Activated T-cell treated with anti-CD3 and anti-CD28 coated beads, Interleukin-2, amount 50 U/mL, for 48 hours (primary cell): ENCODE measurements at places on chromosomes 13 and 19.
A peak's percentile ranks its signal among the peaks of the same experiment; 100 is the strongest.

GRCh38 chr19:35155441-35155840 lies 906 bp downstream of the FXYD5 start:
- DNase-seq = peak; percentile 67

DNA sequence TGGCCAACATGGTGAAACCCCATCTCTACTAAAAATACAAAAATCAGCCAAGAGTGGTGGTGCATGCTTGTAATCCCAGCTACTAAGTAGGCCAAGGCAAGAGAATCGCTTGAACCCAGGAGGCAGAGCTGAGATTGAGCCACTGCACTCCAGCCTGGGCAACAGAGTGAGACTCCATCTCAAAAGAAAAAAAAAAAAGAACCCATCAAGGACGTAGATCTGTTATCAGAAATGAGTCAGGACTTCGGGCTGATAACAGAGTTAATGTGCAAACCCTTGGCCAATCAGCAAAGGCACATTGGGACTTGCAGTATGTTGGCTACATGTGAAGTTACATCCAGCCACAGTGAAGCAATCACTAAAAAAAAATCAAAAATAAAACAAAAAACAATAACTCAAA lies 4.8 kb upstream of the LGALS7B start:
- DNase-seq = no peak

DNA sequence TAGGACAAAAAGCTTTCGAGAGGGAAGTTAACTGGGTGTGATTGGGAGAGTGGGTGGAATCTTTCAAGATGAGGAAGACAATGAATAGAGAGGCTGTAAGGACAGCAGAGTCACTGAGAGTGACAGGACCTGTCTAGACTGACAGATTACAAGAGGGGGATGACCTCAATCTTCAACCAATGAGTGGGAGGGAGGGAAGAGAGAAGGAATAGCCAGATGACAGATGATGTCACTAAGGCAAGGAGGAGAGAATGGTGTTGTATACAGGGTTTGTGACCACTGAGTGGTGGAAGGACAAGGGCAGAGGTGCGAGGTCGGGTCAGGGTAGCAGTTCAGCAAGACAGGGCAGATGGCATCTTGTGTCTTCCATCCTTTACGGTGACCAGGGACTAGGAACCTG lies 5.8 kb upstream of the ILF3 start:
- no peak for DNase-seq

DNA sequence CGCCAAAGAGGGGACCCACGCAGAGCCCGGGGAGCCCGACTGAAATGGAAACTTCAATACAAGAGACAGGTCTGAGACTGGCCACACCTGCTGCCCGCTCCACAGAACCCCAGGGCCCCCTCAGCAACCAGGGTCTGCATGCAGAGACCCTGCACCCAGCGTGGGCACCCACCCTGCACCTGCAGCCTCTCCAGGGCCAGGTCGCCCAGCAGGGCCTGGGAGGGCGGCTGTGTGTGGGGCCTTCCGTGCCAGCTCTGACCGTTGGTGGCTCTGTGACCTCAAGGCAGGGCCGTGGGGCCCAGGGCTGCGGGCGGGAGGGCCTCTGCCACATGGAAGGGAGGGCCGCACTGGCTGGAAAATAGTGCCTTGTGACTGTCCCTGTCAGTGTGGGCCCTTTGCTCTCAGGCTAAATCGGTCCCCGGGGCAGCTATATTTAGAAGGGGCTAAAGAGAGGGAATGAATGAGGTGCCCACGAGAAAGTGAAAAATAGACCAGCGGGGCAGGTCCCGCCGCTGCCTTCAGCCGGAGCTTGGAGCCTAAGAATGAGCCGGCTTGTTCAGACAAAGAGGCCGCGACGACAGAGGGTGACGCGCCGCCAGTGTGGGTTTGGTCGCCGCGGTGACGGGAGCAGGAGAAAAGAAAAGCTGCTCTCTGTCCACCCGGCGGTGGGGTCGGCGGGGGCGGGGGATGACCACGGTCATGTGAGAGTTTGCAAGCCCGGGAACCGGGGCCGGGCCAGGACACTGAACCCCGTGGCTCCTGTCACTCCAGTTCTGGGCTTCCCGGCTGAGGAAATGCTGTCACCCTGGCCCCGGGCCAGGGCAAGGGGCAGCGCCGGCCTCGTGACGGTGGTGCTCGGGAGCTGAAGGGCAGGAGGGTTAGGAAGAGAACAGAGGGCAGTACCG lies 70.5 kb downstream of the GADD45B start:
- DNase-seq = no peak

GRCh38 chr19:32708457-32708856 lies 11.1 kb upstream of the TDRD12 start:
- DNase-seq = peak; percentile 36

DNA sequence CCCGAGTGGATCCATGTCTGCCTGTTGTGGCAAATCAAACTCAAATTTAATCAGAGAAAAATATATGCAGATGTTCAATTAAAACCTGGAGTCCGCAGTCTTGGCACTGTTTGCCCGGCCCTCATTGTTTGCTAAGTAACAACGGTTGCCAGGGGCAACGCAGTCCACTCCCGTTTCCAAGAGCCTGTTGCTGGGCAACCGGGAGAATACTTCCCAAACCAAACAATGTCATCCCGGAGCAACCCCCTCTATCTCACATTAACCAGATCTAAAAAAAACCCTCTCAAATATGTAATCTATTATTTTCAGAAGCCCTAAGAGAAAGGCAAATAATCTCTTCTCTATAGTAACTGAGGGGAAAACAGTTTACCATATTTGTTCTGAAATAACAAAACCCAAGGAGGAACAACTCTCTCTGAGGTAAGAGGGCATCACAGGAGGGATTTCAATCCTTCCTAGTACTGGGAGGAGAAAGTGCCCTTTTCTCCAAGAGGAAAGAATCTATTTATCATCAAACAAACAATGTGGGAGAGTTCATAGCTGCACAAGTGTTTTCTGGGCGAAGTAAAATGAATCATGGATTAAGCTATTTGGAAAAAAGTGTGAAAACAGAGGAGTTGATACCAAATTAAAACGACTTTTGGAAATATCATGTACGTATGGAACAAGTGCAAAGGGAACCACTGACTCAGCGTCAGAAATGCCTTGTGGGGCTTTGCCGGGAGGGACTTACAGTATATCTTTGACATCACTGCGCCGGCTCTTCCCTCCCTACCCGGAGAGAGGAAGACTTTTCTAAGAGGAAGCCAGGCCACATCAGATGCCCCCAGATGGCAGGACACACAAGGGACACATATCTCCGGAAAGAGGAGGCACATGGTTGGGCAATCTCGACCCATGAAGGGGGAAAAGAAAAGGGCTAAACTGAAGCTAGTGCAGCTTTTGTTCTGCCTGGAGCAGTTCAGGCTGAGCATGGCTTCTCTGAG lies 43.3 kb downstream of the RFX2 start:
- DNase-seq = peak; percentile 20

- DNase-seq = no peak
Observed at GRCh38 chr13:52879950-52880741, 31.7 kb upstream of the PCDH8 start.

GRCh38 chr13:27923794-27924528 lies 4.2 kb downstream of the PDX1 start:
- peak; percentile 52 for DNase-seq

DNA sequence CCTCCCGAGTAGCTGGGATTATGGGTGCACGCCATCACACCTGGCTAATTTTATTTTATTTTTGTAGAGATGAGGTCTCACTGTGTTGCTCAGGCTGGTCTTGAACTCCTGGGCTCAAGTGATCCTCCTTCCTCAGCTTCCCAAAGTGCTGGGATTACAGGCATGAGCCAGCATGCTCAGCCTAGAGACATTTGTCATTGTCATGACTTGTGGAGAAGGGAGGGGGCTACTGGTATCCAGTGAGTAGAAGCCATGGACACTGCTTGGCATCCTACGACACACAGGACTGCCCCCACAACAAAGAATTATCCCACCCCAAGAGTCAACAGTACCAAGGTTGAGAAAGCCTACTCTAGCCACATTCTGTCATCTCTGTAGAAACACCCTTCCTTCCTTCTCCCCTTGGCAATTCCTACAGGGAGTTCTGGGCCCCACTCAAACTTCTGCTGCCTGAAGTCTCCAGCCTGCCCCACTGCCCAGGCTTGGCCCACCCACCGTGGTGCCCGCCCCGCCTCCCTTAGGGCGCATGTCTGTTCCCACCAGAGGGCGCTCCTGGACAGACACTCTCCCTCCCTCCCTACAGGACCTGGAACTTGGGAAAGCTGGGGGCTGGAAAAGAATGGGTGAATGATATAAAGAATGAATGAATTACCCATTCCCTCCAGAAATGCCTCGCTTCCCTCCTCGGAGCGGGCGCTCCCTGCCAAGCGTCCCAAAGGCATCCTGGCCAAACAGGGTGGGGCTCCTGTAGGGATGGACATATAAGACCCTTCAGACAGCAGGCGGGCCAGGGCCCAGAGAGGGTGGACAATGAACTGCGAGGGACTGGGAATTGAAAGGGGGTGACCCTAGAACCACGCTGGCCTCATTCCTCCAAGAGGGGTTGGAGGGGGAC lies 5.5 kb upstream of the EMP3 start:
- DNase-seq = peak; percentile 89

DNA sequence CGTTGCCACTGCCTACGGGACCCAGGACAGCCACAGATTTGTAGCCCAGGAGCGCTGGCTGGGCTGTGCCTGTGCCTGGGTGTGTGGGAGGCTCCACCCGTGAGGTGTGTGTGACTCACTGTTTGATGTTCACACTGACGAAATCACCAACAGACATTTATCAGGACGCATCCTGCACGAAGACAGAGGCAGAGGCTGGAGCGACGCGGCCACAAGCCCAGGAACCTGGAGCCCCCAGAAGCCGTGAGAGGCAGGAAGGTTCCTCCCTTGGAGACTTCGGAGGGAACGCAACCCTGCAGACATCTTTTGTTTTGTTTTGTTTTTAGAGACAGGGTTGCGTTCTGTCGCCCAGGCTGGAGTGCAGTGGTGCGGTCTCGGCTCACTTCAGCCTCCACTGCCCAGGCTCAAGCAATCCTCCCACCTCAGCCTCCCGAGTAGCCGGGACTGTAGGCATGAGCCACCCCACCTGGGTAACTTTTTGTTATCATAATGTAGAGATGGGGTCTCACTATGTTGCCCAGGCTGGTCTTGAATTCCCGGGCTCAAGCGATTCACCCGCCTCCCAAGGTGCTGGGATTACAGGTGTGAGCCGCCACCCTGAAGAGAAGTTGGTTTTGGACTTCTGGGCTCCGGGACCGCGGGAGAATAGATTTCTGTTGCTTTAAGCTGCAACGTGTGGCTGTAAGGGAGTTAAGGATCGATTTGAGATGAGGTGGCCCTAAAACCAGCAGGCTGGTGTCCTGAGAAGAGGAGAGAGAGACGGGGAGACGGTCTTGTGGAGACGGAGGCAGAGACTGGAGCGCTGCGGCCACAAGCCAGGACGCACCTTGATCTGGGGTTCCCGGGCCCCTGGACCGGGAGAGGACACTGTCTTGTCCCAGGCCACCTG lies 24.9 kb upstream of the WDR18 start:
- DNase-seq = peak; percentile 68

- no peak for DNase-seq
Observed at GRCh38 chr19:29662278-29662603, 3.0 kb upstream of the PLEKHF1 start.

DNA sequence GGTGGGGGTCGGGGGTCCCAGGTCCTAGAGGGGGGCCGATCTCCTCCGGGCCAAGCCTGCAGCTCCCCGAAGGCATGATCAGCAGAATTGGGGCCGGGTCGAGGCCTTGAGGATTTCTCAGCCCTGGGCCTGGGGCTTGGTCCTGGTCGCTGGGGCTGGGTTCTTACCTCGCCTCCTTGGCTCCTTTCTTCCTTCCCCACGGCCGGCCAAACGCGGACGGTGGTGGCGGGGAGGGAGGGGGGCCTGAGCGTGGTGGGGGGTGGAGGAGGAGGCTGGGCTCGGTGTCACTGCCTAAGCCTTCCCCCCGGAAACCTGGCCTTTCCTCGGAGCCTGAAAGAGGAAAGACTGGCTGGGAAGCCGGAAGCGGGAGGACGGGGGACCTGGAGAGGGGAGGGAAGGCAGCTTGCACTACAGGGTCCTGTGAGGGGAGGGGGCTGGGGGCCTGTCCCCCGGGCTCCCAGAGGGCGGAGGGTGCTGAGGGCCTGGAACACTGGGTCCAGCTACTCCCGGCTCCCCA lies at the start of gene ZNF579:
ZNF579 (minus strand) TSS at position 221 of the 517 bp plus-strand sequence. CDS start 1,209 bp downstream, outside the sequence.
- DNase-seq = peak; percentile 88

DNA sequence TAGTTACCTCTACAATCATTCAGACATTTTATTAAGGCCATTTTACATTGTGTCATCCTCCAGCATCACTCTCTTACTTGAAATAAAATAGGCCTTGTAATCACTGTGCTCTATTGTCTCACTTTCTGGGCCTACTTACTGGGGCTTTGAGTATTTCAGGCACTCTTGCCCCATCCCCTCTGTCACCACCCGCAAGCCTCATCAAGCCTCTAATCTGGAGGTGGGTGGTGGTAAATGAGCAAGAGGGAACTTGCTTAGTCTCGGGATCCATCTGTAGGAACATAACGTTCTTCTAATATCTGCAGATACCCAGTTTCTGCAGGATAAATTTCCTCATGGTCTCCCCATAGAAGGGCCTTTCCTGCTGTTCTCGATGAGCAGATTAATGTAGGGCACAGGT lies 19.4 kb upstream of the GPR18 start:
- DNase-seq = no peak

- DNase-seq = no peak
Observed at GRCh38 chr13:48038761-48039160, 1.2 kb downstream of the NUDT15 start.

DNA sequence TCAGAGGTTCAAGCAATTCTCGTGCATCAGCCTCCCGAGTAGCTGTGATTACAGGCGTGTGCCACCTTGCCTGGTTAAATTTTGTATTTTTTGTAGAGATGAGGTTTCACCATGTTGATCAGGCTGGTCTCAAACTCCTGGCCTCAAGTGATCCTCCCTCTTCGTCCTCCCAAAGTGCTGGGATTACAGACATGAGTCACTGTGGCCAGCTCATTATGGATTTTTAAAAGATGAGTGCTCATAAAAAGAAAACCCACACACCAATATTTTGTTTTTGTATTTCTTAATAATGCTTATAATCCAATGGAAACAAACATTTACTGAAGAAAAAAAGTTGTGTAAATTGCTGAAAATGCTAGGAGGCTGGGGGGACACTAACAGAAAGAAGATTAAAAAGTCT lies 5.0 kb upstream of the MICU2 start:
- DNase-seq = no peak

- DNase-seq = no peak
Observed at GRCh38 chr19:1981253-1981652, 34.3 kb downstream of the BTBD2 start.

DNA sequence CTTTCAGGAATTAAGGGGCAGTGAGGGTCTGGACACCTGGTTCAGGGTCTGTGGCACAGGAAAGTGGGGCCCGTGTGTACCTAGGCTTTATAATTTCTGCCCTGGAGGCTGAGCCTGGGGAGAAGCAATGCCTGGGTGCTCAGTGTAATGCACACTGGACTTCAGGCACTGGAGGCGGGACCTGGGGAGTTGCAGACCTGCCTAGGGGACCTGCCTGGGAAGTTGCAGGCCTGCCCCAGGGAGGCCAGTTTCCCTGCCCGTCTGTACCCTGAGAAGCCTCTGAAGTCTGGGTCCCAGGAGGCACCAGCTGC lies 2.5 kb upstream of the TMEM59L start:
- DNase-seq = no peak

GRCh38 chr19:41175801-41176777 lies 16.9 kb upstream of the CYP2S1 start:
- peak; percentile 51 for DNase-seq
